Fibroblast of the aortic adventitia (primary cell): ENCODE measurements at places on chromosomes 1 and 21. TPM values are rescaled to one million over a fixed set of nuclear protein-coding genes. Genes with fewer than 3 reads are reported as not detected.
A peak's percentile ranks its signal among the peaks of the same experiment; 100 is the strongest.

GRCh38 chr1:28602536-28603439 is 10.7 kb downstream of the RAB42 start:
- DNase-seq = peak; percentile 88

DNA sequence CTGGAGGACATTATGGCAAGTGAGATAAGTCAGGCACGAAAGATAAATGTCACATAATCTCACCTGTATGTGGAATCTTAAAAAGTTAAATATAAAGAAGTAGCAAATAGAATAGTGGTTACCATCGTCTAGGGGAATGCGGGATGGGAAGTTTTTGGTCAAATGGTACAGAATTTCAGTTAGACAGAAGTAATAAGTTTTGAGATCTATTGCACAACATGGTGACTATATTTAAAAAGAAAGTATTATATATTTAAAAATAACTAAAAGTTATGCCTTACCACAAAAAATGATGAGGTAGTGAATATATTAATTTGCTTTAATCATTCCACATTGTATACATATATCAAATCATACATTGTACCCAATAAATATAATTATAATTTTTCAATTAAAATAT is 106.2 kb upstream of the BRINP3 start:
- no peak for DNase-seq

DNA sequence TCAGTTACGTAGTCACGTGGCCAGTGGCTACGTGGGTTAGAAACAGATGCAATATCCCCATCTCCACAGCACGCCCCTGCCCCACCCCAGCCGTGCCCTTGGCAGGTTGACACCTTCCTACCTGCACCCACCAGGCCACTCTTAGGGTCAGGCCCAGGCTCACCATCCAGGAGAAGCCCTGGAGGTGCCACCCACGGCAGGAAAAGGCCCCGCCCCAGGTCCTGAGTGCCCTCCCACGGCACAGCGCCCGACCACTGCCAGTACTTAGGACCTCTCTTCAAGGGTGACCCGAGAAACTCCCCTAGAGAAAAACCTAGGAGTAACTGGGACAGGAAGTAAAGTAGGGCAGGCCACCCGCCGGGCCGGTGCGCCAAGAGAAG is 1.5 kb downstream of the C1orf35 start:
- DNase-seq = no peak

DNA sequence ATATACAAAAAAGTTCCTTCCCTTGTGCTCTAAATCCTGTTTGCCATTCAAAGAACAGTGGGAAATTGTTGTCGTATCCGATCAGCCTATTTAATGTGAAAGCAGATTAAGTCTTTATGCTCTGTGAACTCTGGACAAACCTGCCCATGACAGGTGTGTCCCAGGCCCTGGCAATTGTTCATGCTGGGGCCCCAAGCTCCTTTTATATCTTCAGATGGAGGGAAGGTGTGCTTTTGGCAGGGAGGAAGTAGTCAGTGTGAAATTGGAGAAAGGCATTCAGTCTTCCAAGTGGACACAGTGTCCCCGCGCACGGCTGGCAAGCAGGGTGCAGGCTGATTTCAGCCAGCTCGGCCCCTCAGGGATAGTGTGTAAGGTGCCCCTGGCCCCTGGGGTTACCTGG is 135.1 kb upstream of the F3 start:
- no peak for DNase-seq

GRCh38 chr1:997713-997992 is 2.2 kb downstream of the HES4 start:
- no peak for DNase-seq

DNA sequence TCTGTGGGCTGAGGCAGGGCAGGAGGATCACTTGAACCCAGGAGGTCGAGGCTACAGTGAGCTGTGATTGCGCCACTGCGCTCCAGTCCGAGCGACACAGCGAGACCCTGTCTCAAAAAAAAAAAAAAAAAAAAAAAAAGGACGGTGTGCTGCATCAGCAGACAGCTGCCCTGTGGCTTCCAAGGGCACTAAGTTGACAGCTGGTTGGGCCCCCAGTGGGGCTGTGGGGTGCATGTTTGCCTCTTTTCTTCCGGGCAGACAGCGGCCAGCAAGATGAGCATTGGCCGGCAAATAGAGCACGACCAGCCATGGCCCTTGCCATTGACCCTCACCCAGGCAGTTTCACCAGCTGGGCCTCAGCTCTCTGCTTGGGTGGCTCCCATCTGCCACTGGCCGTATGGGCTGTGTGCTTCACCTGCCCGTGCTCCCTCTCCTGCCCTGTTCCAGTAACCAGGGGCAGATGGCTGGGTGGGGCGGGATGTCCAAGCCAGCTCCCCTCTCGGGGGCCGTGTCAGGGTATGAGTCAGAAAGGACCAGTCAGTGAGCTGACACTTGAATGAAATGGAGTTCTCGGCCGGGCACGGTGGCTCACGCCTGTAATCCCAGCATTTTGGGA is 12.3 kb upstream of the SLC25A34 start:
- DNase-seq = no peak

GRCh38 chr21:15023776-15024175 is 41.0 kb downstream of the NRIP1 start:
- DNase-seq = no peak

- DNase-seq = peak; percentile 92
These were observed 860.4 kb downstream of the PLA2G4A start for GRCh38 chr1:187689129-187689528.

The RNU1-3 gene
- total RNA-seq = under 0.01 and 2,882 TPM in 2 replicates

The RBM11 gene
- total RNA-seq = not detected in 2 replicates

The EVI5 gene
- total RNA-seq = 55.3 and 126 TPM in 2 replicates

The KLHDC9 gene
- 0.90 and 1.8 TPM in 2 replicates for total RNA-seq

- DNase-seq = peak; percentile 94
These were observed 145.6 kb downstream of the HIVEP3 start for GRCh38 chr1:41773144-41773591.

The OR6N1 gene
- 0.16 TPM in 1 of 2 replicates, not detected in the other for total RNA-seq

DNA sequence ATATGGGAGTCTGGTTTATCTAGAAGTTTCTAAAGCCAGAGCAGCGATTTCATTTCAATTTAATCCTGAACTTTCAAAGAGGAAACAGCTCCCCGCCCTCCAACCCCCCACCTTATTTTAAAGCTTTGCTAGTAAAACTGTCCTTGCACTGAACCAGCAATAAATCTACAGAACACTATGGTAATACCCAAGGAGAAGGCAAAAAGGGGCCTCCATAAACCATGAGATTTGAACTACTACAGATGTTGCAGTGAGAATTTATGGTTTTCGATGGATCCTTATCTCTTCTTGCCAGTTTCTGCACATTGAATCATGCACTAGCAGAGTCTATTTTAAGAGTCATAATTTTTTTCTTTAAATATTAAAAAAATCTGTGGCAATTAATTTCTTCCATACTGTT is 64.8 kb upstream of the BEND5 start:
- DNase-seq = no peak

DNA sequence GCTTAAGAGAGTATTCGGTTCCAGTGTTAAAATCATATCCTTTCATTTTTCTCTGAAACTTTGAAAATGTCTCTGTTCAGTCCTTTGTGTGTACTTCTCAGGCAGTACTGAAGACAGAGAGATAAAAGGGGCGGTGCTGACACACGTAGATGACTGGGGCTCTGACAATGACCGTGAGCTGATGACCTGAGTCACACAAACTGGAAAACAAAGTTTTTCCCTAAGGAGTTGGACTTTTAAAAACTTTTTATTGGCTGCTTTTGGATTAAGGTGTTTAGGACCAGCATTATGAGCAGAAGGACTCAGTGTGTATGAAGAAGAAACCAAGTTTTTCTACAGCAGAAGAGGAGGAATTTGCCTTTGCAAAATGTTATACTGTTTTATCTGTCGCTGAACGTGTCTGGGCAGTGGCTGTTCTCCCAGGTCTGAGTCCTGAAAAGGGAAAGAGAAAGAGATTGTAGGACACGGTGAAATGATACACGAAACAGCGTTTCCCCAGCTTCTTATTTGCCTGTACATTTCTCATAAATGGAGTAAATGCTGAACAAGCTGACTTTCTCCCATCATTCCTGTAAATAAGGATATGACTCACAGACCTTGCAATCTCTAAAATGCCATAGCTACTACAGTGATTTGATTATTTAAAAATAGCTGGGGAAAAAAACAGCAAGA is 51.5 kb downstream of the MAP3K7CL start:
- DNase-seq = peak; percentile 93

The NBPF3 gene
- 13.6 and 18.2 TPM in 2 replicates for total RNA-seq

DNA sequence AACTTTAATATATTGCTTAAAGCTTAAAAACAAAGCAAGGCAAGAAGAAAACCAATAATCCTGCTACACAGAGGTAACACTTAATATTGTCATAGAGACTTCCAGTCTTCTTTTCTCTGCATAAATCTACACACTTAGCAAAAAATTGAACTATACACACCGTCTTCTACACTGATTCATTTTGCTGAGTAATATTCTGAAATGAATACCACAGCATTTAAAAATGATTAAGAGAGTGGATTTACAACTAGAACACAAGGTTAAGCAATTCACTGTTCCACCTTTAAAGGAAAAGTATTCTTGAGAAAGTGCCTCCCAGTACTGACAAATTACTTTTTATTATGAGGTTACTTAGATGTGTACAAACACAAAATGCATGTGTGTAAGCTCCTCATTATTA is 22.2 kb upstream of the ITPKB start:
- no peak for DNase-seq

DNA sequence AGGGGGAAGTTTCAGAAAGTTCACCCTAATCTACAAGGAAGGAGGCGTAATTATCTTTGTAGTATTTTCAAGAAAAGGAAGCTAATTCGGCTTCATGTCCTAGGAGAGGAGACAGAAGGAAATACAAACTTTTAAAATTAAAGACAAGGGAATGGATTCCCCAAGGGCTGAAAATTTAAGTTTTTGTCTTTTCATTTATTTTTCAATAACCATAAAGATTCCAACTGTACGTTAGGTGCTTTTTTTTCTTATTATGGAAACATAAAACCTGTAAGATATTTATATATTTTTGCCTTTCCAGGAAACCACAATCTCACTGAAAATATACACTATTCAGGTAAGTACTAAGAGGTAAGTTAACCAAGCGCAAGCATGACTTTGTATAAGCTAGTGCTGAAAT is at the start of gene OR2M3:
Gene OR2M3 (plus strand): TSS at position 301 of the 400 bp plus-strand sequence. CDS start 5,803 bp downstream, outside the sequence.
- DNase-seq = no peak

The NT5C1A gene
- total RNA-seq = not detected in 2 replicates

- DNase-seq = no peak
These were observed 13.7 kb upstream of the MFSD2A start for GRCh38 chr1:39940980-39941871.

The C8A gene
- total RNA-seq = not detected in 2 replicates

The RGL1 gene
- total RNA-seq = 55.1 and 100 TPM in 2 replicates

The CNN3 gene
- 211 and 318 TPM in 2 replicates for total RNA-seq

The S100A16 gene
- total RNA-seq = 159 and 406 TPM in 2 replicates

DNA sequence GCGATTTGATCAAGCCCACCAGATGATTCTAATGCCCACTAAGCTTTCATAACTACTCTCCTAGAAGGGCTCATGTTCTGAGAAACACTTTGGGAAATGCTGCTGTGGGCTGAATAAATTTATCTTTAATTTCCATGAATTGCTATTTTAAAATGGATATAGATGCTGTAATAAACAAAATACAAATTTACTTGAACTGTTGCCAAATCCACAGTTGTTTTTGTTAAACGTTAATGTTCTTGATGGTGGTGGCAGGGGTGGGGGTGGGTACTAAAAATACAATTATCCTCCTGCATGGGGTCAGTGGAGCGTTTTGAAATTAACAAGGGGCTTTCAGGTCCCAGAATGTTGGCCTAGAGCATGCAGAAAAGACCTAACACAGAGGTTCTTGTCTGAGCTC is 244.7 kb upstream of the POU3F1 start:
- no peak for DNase-seq

DNA sequence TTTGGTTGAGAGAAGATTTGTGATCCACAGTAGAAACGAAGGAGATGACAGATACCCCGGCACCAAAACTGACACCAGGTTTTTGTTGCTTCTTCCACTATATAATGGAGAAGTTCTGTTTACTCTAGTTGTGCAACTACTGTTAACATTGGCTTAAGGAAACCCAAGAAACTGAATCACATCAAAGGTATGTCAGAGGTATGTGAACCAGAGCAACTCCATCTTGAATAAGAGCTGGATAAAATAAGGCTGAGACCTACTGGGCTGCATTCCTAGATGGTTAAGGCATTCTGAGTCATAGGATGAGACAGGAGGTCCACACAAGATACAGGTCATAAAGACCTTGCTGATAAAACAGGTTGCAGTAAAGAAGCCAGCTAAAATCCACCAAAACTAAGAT is 173.7 kb upstream of the CAMK1G start:
- DNase-seq = peak; percentile 66

DNA sequence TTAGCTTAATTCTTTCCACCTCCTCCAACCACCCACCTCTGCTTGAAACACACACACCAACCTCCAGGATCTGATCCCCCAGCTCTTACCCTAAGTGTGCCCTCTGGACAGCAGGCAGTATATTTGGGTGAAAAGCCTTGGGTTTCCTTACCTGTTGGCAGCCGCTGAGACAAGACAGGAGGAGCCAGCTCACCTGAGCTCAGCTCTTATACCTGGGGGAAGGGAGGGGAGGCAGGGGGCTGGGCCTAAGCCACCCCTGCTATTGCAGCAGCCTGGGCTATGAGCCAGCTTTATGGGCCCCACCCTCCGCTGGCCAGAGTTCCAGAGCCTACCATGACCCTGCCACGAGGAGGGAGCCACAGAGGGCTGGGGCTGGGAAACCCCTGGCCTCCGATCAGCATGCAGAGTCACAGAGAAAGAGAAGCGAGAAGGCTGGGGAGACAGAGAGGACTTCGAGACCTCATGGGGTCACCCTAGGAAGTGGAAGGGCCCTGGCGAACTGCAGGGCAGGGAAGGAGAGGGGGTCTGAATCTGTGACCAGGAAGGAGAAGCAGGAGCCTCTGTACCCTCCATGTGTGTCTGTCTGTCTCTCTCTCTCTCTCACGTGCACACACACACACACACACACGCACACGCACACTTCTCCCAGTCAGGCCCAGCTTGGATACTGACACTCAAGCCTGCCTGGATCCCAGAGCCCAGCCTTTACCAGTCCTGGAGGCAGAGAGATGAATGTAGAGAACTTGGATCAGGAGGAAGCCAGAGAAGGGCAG is at the start of gene S100A14:
Gene S100A14 (minus strand): TSS at position 182 of the 773 bp plus-strand sequence. CDS start 467 bp downstream, outside the sequence.
- no peak for DNase-seq

The NBPF4 gene
- not detected in 2 replicates for total RNA-seq

DNA sequence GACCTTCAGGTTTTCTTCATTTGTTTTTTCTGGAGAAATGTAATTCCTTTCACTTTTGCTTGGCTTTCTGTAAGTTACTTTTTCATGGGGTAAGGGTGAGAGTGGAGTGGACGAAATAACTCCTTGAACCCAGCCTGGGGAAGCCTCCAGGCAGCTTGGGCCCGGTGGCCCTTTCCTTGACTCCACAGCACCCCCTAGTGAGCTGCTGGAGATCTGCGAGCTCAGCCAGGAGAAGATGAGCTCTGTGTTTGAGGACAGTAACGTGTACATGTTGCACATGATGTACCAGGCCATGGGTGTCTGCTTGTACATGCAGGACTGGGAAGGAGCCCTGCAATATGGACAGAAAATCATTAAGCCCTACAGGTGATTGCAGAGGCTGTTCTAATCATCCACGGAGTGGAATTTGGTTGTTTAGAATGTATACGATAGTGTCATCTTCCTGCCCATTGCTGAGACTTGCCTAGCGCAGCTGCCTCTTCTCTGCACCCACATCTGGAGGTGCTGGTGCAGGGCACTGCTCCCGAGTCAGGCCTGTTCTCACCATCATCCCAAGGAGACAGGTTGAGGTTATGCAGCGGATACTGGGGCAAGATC is 51.0 kb downstream of the SMYD2 start:
- peak; percentile 40 for DNase-seq

GRCh38 chr1:240285540-240285939 is 193.9 kb downstream of the FMN2 start:
- DNase-seq = peak; percentile 81

- DNase-seq = no peak
These were observed 369.7 kb upstream of the PROX1 start for GRCh38 chr1:213618094-213618493.

GRCh38 chr21:33021667-33022066 is 4.1 kb upstream of the OLIG2 start:
- no peak for DNase-seq
